ENCODE measurements at places on chromosomes 3 and 15. TPM values are rescaled to one million over a fixed set of nuclear protein-coding genes. Genes with fewer than 3 reads are reported as not detected.
A peak's percentile ranks its signal among the peaks of the same experiment; 100 is the strongest.

The DNAH12 gene
- total RNA-seq = 0.29 TPM

The TEX55 gene
- total RNA-seq = not detected

The SLC51A gene
- not detected for total RNA-seq

The ANKRD34C gene
- 0.07 TPM for total RNA-seq

The FBXW12 gene
- not detected for total RNA-seq

The CYP19A1 gene
- total RNA-seq = not detected

The ZNF717 gene
- total RNA-seq = 9.0 TPM

The ROPN1 gene
- total RNA-seq = not detected

The CPNE9 gene
- total RNA-seq = not detected

The GASK1A gene
- total RNA-seq = not detected

The ADCY5 gene
- total RNA-seq = 8.0 TPM

DNA sequence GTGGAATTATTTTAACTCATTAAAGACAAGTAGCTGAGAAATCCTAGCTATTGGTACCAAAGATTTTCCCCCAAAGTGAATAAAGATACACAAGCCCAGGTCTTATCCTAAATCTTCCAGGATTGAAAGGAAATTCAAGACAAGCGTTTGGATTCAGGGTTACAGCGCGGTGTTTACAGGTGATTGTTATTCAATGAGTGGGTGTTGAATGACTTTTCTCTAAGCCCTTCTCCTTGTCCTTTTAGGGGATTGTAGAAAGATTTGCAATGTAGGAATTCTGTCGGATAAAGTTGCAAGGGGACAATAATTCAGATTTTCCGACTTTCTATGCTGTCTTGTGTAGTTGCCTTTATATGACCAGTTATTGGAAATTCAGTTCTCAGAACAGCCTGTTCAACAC lies 57.2 kb downstream of the USP13 start:
- H3K27me3 ChIP-seq = no peaks in the 10 kb centered on the region
- DNase-seq = no peak
- H3K27ac ChIP-seq = no peak overlapping the region
- no peak overlapping the region for H3K4me3 ChIP-seq

- DNase-seq = no peak
- H3K27me3 ChIP-seq = peaks cover 6% of the 10 kb centered on the region
- H3K4me3 ChIP-seq = no peak overlapping the region
- no peaks in the 10 kb centered on the region for H3K4me1 ChIP-seq
Observed at GRCh38 chr15:83747050-83747717, 93.3 kb downstream of the ADAMTSL3 start.

- H3K4me1 ChIP-seq = peaks cover 9% of the 10 kb centered on the region
- H3K36me3 ChIP-seq = peaks cover 2% of the 10 kb centered on the region
- peaks cover 30% of the 10 kb centered on the region for H3K27me3 ChIP-seq
- H3K4me3 ChIP-seq = no peak overlapping the region
Observed at GRCh38 chr3:42351207-42351606, 59.2 kb downstream of the LYZL4 start.

DNA sequence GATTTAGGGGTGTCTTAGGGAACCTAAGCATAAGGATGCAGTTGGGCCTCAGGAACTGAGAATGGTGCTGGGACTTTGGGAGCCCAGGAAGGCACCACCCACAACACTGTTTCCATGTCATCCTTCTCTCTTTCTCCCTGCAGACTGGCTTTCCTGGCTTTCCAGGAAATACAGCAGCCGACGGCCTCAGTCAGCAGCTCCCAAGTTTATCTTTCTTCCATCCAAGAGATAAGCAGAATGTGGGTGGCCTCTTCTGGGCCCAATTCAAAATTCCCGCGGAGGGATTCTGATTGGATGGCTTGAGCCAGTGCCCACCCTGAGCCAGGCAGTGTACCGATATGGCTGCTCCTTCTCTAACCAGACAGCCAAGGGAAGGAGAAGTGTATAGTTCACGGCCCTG lies 4.5 kb upstream of the CLN6 start:
- DNase-seq = no peak
- H3K27ac ChIP-seq = no peak overlapping the region
- H3K36me3 ChIP-seq = no peaks in the 10 kb centered on the region
- no peaks in the 10 kb centered on the region for H3K27me3 ChIP-seq

GRCh38 chr15:67685008-67685599 lies 140.2 kb upstream of the SKOR1 start:
- H3K4me1 ChIP-seq = no peaks in the 10 kb centered on the region
- peaks cover 14% of the 10 kb centered on the region for H3K36me3 ChIP-seq
- H3K27ac ChIP-seq = no peak overlapping the region
- no peak overlapping the region for H3K4me3 ChIP-seq

- H3K36me3 ChIP-seq = peaks cover 33% of the 10 kb centered on the region
- DNase-seq = no peak
- H3K27ac ChIP-seq = no peak overlapping the region
- H3K27me3 ChIP-seq = no peaks in the 10 kb centered on the region
Observed at GRCh38 chr3:191360620-191361019, 30.3 kb upstream of the UTS2B start.

DNA sequence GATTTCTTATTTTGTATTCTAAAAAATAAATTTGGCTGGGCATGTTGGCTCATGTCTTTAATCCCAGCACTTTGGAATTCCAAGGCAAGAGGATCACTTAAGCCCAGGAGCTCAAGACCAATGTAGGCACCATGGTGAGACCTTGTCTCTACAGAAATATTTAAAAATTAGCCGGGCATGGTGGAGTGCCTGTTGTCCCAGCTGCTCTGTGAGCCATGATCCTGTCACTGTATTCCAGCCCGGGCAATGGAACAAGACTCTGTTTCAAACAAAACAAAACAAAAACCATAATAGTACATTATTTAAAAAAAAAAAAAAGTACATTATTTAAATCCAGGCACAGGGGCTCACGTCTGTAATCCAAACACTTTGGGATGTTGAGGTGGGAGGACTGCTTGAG lies 5.5 kb upstream of the RTF1 start:
- H3K4me1 ChIP-seq = peaks cover 8% of the 10 kb centered on the region
- no peak overlapping the region for H3K27ac ChIP-seq
- DNase-seq = no peak
- H3K36me3 ChIP-seq = no peaks in the 10 kb centered on the region

GRCh38 chr3:128081846-128082245 lies 29.6 kb downstream of the SEC61A1 start:
- peak overlapping the region; percentile 10 for H3K27ac ChIP-seq
- peaks cover 51% of the 10 kb centered on the region for H3K4me1 ChIP-seq
- H3K4me3 ChIP-seq = no peak overlapping the region

- no peaks in the 10 kb centered on the region for H3K27me3 ChIP-seq
- peaks cover 4% of the 10 kb centered on the region for H3K4me1 ChIP-seq
- no peak overlapping the region for H3K27ac ChIP-seq
- H3K36me3 ChIP-seq = peaks cover 17% of the 10 kb centered on the region
- no peak overlapping the region for H3K4me3 ChIP-seq
- no peak for DNase-seq
Observed at GRCh38 chr15:42356851-42357250, 2.5 kb upstream of the CAPN3 start.

DNA sequence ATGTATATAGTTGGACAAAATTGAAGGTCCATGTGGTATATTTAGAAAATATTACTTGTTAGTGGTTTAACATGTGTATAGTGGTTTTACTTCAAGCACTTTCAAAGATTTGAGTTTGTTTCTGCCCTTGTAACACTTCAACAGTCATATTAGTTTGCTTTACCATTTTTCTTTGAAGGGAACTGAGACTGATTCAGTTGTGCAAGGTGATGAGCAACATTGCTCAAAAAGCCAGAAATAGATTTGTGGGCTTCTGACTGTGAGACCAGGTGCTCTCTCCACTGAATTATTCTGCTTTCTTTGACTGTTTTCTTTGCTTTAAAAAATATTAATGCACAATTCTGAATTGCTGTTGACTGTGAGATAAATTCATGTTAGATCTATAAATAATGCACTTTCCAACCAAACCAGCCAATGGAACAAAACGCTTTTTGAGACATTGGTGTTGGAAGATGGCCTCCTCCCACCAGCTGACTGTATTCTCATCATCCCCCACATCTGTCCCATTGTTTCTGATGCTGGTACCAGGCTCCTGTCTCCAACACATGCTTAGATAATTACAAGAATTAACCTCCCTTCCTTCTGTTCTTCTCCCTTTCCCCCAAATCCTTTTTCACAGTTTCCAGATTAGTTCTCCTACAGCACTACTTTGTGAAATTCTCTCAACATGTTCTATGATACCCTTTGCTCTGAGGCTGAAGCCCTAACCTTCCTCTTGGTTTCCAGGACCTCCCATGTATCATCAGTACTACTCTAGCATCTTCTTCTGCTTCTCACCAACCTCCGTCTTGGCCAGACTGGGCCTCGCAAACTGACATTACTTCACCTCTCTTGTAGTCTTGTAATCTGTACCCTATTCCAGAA lies 27.9 kb downstream of the PLCL2 start:
- H3K4me3 ChIP-seq = no peak overlapping the region
- no peaks in the 10 kb centered on the region for H3K27me3 ChIP-seq
- no peak overlapping the region for H3K27ac ChIP-seq
- no peaks in the 10 kb centered on the region for H3K36me3 ChIP-seq
- H3K4me1 ChIP-seq = peaks cover 13% of the 10 kb centered on the region

DNA sequence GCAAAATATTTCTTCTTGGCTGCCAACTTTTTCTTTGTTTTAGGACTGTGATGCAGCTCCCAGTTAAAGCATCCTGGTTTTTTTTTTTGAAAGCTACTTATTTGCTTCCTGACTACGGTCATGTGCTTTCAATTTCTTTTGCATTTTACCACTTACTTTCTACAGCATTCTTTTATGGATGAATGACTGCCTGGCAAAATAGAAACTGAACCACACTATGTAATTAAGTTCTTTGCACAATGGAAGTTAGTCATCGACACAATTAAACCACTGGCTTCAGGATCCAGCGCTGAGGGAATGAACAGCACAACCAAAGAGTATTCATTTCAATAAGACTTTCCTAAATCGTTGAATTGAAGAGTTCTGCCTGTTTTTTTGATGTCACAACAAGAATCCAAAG lies 82.2 kb upstream of the EPHA3 start:
- no peak for DNase-seq
- no peaks in the 10 kb centered on the region for H3K27me3 ChIP-seq
- no peaks in the 10 kb centered on the region for H3K36me3 ChIP-seq
- H3K4me1 ChIP-seq = peaks cover 22% of the 10 kb centered on the region
- H3K4me3 ChIP-seq = no peak overlapping the region

DNA sequence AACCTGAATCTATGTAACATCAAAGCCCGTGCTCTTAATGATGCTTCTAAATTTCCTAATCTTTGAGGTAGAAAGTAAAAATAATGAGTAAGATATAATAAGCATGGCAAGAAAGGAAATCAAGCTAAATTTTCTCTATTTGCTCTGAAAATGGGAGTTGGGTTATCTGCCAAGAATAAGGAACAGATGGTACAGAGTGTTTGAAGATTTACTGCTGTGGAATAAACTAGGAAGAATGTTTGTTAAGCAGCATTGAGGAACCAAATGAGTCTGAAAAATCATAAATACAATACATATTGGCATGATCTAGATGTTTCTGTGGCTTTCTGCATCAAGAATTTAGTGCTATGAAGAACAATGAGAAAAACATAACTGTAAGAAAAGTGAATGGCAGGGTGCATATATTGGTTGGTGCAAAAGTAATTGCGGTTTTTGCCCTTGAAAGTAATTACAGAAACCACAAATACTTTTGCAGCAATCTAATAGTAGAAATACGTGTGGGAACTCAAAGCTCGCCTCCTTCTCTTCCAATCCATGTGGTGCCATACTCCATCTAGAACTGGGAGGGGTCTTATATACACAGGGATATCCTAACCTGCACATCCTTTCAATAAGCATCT lies 87.6 kb downstream of the SUCNR1 start:
- DNase-seq = no peak
- no peak overlapping the region for H3K27ac ChIP-seq
- H3K36me3 ChIP-seq = peaks cover under 1% of the 10 kb centered on the region
- no peaks in the 10 kb centered on the region for H3K27me3 ChIP-seq

DNA sequence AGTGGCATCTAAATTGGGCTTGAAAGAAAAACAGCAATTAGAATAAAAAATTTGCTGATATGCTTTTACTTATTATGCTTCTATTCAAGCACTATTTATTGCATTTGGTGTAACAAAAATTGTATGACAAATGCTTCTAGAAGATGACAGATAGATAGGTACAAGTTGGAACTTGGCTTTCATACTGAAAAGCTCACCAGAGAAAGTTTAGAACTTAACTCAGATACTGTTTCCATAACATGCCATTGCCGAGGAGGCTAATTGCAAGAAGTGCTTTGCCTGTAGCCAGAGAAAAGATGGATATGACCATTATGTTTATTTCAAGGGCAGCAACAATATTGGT lies 123.8 kb downstream of the NFKBIZ start:
- no peak overlapping the region for H3K27ac ChIP-seq
- no peak for DNase-seq
- H3K36me3 ChIP-seq = peaks cover 4% of the 10 kb centered on the region
- H3K4me1 ChIP-seq = peaks cover 3% of the 10 kb centered on the region
- no peak overlapping the region for H3K4me3 ChIP-seq
- H3K27me3 ChIP-seq = peaks cover 5% of the 10 kb centered on the region

GRCh38 chr15:28992336-28992864 lies 106.6 kb downstream of the APBA2 start:
- no peak for DNase-seq
- H3K27ac ChIP-seq = peak overlapping the region; percentile 18
- peaks cover 16% of the 10 kb centered on the region for H3K4me1 ChIP-seq
- H3K4me3 ChIP-seq = no peak overlapping the region

- peaks cover 1% of the 10 kb centered on the region for H3K27me3 ChIP-seq
- no peak overlapping the region for H3K27ac ChIP-seq
- no peaks in the 10 kb centered on the region for H3K4me1 ChIP-seq
- no peaks in the 10 kb centered on the region for H3K36me3 ChIP-seq
- no peak for DNase-seq
- H3K4me3 ChIP-seq = no peak overlapping the region
Observed at GRCh38 chr15:91795235-91795634, 58.3 kb upstream of the SLCO3A1 start.

GRCh38 chr3:125231895-125232294 lies 19.3 kb upstream of the SLC12A8 start:
- H3K4me3 ChIP-seq = no peak overlapping the region
- no peak for DNase-seq
- peak overlapping the region; percentile 28 for H3K27ac ChIP-seq
- H3K4me1 ChIP-seq = peaks cover 29% of the 10 kb centered on the region

- peaks cover 43% of the 10 kb centered on the region for H3K4me1 ChIP-seq
- no peaks in the 10 kb centered on the region for H3K36me3 ChIP-seq
- H3K27ac ChIP-seq = no peak overlapping the region
- no peak for DNase-seq
- no peak overlapping the region for H3K4me3 ChIP-seq
- H3K27me3 ChIP-seq = no peaks in the 10 kb centered on the region
Observed at GRCh38 chr3:16031434-16031833, 143.0 kb upstream of the GALNT15 start.

DNA sequence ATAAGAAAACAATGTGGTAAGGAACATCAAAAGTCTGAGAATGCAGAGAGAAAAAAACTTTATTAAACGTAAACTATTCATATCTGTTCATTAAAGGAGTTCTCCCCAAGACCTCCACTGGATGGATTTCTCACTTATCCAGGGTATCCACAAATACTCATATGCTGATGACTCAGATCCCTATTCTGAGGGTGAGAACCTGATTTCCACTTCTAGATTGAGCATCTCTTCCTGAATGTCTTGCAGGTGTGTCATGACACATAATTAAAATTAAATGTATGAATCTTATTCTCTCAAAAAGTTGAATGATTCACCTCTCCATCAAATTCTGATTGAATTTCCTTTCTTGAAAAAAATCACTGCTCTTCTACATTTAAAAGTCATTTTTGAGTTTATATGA lies 199.9 kb downstream of the MFSD1 start:
- H3K4me1 ChIP-seq = no peaks in the 10 kb centered on the region
- no peak for DNase-seq
- H3K27me3 ChIP-seq = peaks cover 16% of the 10 kb centered on the region
- no peaks in the 10 kb centered on the region for H3K36me3 ChIP-seq
- no peak overlapping the region for H3K27ac ChIP-seq
- H3K4me3 ChIP-seq = no peak overlapping the region

All from chondrocyte (in vitro differentiated cells).